Activated CD4-positive, alpha-beta T cell treated with anti-CD3 and anti-CD28 coated beads, Interleukin-2, amount 50 U/mL, for 16 hours (primary cell): ENCODE measurements at places on chromosomes 3 and 15.
A peak's percentile ranks its signal among the peaks of the same experiment; 100 is the strongest.

GRCh38 chr15:42215913-42216829, 8.1 kb upstream of the VPS39 start:
- no peak for DNase-seq

GRCh38 chr15:80749589-80749988, 29.6 kb upstream of the CEMIP start:
- no peak for DNase-seq

GRCh38 chr3:141323936-141324704, 44.2 kb upstream of the ZBTB38 start:
- no peak for DNase-seq

DNA sequence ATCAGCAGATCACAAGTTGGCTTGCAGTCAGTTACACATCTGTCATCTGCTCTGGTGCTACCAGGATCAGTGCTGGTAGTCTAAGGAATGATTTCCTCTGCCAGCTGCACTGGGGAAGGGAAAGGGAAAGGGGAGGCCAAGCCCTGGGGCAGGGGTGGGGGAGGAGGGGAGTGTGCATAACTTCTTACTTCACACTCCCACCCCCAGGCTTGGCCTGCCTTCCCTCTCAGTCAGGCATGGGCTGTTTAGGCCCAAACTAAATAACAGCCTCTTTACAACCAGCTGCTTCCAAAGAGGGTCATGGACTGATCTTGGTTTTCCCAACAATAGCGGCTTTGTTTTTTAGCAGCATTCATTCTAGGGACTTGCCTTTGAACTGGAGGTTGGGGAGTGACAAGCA, 86.1 kb upstream of the PSMD6 start:
- DNase-seq, result no peak

- DNase-seq, result no peak
Observed at GRCh38 chr3:63981980-63982379, 41.3 kb downstream of the PSMD6 start.

GRCh38 chr3:96705895-96706294, 108.5 kb upstream of the EPHA6 start:
- DNase-seq, result no peak

- DNase-seq, result no peak
Observed at GRCh38 chr3:109899925-109900324, 562.6 kb upstream of the DPPA4 start.

DNA sequence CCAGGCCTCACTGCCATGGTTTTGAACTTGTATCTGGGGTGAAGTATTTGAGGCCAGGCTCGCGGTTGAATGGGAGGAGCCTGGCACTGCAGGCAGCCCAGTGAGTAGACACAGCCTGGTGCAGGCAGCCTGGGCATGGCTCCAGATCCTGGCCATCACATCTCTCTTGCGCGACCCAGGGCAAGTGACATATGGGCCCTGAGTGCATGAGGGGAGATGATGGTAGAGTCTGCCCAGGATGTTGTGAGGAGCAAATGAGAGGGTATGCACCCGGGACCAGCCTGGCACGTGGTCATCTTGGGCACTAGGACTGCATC, 103.5 kb downstream of the TBC1D2B start:
- no peak for DNase-seq

GRCh38 chr3:134126153-134126552, 96.4 kb upstream of the SLCO2A1 start:
- DNase-seq, result no peak

- no peak for DNase-seq
Observed at GRCh38 chr3:9781551-9781950, 10.7 kb downstream of the TADA3 start.

GRCh38 chr3:87856126-87856525, 202.7 kb downstream of the CGGBP1 start:
- no peak for DNase-seq

GRCh38 chr3:58556001-58556400, 19.0 kb upstream of the ACOX2 start:
- DNase-seq, result no peak

GRCh38 chr15:78174401-78174800, 25.2 kb downstream of the IDH3A start:
- DNase-seq, result no peak

GRCh38 chr15:98907927-98908471, 99.6 kb downstream of the PGPEP1L start:
- DNase-seq, result no peak

DNA sequence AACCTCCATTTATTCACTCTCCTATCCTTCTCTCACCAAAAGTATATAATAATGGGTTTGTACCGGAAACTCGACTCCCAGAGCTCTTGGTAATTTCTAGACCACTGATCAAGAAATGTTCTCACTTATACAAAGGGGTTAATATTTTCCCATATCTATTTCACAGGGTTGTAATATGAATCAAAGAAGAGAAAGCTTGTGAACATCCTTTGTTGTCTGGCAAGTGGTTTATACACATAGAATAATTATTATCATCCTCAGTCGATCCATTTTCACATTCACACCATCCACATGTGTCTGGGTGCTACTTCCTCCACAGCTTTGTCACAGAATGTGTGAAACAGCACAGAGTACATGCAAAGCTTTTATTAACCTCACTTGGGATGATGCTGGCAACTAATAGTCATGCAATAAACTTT, 29.9 kb upstream of the STT3B start:
- peak; percentile 1 for DNase-seq

GRCh38 chr15:65553691-65554090, 23.4 kb downstream of the HACD3 start:
- no peak for DNase-seq

DNA sequence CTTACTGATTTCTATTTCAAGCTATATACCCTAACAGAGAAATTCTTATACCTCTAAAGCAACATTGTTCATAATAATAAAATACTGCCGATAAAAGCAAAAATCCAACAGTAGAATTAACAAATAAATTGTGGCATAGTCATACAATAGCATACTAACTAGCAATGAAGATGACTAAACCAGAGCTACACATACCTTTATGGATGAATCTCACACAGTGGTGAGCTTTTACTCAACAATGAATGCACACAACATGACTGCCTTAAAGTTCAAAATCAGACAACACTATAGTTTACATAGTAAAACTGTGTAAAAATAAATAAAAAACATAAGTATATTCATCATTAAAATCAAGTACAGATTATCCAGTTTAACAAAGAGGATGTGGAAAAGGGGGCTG, 99.1 kb downstream of the NR1I2 start:
- no peak for DNase-seq

DNA sequence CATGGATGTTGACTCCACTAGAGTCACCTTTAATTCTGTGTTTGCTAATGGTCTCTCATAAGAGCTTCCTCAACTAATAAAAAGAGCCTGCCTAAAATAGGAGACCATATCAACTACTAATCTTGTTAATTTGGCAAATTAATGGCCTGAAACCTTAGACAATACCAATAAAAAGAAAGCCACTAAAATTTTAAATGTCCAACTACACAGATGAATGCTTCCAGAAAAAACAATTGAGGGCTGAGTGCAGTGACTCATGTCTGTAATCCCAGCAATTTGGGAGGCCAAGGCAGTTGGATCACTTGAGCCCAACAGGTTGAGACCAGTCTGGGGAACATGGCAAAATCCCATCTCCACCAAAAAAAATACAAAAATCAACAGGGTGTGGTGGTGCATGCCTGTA, 230.9 kb downstream of the NSUN3 start:
- no peak for DNase-seq

DNA sequence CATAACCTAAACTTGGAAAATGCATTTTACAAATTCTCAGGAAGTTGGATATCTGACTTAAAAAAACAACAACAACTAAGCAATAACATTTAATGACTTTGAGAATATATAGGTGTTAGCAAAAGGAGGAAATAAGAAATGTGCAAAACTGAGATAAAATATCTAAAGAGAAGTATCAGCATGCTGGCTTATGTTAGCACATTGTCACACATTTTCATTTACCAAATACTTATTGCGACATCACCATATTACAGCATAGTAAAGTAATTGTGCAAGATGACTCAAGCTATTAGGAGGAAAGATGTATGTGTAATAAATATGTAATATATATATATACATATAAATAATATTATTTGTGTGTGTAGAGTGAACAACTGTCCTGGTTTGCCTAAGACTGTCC, 9.2 kb downstream of the PTX3 start:
- DNase-seq, result no peak

DNA sequence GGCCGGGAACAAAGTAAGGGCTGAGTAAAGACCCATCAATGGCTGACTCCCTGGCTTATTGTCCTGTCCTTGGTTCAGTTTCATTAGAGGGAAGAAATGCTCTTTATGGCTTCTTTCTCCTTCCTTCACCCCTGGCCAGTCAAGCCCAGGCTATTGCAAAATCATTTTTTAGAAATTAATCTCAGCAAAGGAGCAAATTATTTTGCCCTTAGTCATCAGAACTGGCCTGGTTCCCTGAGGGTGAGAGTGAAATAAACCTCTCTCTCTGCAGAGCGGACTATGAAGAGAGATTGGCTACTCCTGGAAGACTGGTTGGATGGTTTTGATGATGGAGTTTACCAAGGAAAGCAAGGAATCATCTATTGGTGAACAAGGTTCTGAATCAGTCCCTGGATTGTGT, 52.7 kb upstream of the OXTR start:
- no peak for DNase-seq

GRCh38 chr3:65873028-65873427, 165.7 kb downstream of the MAGI1 start:
- no peak for DNase-seq

- peak; percentile 24 for DNase-seq
Observed at GRCh38 chr3:41751597-41751996, 210.3 kb downstream of the ULK4 start.

- DNase-seq, result no peak
Observed at GRCh38 chr15:48682942-48683651, 37.6 kb upstream of the FBN1 start.

DNA sequence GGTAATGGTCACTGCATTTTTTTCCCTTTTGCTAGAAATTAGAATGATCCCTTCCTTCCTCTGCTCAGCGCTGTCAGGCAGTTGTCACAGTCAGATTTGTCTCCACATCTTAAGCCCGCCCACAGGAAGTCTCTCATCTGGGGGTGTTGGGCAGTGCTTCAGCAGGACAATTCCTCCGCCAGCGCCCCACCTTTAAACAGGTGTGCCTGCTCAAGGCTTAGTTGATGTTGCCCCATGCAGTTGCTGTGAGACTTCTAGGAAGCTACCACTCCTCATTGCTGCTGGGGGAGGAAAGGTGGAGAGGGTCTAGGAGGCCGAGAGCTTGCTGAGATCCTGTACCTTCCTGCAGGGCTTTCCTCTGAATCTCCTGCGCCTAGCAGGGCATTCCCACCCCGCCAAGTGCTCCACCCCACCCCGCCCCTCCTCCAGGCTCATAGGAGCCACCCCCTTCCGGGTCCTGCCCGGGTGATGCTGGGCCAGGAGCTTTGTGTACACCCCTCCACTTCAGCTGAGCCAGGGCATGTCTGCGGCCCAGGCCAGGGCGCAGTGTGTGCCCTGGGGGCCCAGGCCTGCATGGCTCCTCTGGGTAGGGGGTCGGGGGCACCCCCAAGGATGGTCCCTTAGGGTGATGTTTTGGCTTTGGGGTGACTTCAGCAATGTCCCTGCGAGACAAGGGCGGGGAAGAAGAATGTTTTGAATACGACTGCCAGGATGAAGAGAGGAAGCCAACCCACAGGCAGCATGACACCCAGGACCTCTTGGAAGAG, 68.7 kb downstream of the TRAK1 start:
- peak; percentile 33 for DNase-seq

DNA sequence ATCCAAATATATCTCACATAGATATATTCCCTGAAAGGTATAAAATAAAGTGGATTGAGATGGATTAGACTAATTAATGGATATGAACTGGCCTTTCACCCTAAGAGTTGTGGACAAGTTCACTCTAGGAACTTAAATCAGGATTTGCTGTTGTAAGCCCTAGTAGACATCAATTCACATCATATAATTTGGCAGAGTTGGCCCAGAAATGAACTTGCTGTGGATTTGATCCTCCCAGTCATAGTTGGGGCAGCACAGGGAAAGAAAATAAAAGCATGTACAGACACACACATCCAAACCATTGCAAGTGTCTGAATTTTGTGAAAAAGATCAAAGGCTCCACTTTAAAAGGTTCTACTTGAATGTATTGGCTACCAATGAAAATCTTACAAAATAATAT, 734.7 kb upstream of the NR2F2 start:
- DNase-seq, result no peak

DNA sequence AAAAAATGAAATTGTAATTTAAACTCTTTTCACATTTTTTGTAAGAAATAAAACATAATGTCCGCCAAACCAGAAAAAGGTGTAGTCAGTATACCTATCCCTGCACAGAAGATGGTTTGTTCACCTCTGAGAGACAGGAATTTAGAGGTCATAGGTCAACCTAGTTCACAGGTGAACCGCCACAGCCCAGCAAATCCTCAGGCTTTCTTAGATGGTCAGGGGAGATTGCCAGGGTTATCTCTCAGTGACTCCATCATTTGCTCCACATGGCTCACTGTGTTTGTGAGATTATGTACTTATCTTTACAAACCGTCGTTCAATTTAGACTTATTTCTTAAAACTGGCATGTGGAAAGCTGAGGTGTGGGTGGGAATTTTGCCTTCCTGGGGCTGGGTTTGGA, 264.2 kb downstream of the GABRG3 start:
- no peak for DNase-seq

- DNase-seq, result no peak
Observed at GRCh38 chr15:33074212-33074611, 120.3 kb downstream of the FMN1 start.

DNA sequence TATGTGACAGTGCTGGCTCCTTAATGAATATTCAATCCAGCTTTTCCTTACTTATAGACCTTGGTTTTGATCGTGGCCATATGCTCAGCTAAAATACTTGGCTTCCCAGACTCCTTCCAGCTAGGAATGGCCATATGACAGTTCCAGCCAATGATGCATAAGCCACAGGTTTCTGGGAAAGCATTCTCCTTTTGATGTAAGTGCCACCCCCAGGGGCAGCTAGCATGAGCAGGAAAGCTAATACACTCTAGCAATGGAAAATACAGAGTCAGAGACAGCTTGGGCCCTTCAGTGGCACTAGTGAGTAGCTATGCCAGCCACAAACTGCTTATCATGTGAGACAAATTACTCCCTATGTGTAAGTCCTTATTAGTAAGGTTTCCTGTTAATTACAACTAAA, 26.7 kb downstream of the TBC1D2B start:
- DNase-seq, result peak; percentile 65

GRCh38 chr15:34610354-34610753, 26.9 kb upstream of the GOLGA8B start:
- peak; percentile 18 for DNase-seq

- DNase-seq, result no peak
Observed at GRCh38 chr3:62659660-62660059, 215.6 kb downstream of the CADPS start.

DNA sequence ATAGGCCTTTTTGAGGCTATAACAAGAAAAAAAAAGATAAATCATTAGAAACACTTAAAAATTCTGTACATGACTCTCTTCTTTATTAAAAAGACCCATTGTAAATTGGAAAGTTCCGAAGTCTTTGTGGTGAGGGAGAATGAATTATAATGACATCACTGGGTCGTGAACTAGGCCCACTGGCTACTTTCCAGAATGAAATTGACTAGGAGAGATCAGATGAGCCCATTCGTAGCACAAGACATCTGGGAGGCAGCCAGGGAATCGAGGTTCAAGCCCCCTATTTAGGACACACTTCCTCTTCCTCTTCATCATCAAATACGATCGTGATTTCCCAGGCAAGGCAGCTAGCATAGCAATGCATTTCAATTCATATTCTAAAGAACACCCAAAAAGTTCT, 889.8 kb upstream of the NR2F2 start:
- DNase-seq, result no peak
